ENCODE measurements at places on chromosomes 1 and 21.

DNA sequence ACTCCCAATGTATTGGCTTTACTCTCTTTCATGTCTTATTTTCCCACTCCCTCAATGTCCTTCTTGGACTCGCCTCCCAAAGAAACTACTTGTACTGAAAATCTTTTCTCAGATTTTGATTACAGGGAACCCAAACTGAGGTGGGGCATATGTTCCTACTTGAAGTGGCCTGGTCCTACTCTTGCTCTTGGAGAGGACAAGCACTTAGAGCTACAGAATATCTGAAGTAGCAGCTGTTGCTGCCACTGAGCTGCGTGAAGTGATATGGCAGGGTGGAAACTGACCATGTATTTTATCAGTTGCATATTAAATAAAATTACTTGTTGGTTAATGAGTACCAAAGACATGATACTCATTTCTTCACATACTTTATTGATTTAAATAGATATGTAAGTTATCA lies 129.5 kb downstream of the TSEN15 start:
- no peak for DNase-seq

GRCh38 chr21:36098182-36098532 lies 28.3 kb downstream of the CBR1 start:
- DNase-seq, result no peak

GRCh38 chr1:8815582-8816151 lies 1.8 kb downstream of the RERE start:
- no peak for DNase-seq

GRCh38 chr1:156809281-156809680 lies 7.4 kb downstream of the SH2D2A start:
- DNase-seq, result no peak

- no peak for DNase-seq
Observed at GRCh38 chr1:212666116-212666775, 33.4 kb downstream of the BATF3 start.

DNA sequence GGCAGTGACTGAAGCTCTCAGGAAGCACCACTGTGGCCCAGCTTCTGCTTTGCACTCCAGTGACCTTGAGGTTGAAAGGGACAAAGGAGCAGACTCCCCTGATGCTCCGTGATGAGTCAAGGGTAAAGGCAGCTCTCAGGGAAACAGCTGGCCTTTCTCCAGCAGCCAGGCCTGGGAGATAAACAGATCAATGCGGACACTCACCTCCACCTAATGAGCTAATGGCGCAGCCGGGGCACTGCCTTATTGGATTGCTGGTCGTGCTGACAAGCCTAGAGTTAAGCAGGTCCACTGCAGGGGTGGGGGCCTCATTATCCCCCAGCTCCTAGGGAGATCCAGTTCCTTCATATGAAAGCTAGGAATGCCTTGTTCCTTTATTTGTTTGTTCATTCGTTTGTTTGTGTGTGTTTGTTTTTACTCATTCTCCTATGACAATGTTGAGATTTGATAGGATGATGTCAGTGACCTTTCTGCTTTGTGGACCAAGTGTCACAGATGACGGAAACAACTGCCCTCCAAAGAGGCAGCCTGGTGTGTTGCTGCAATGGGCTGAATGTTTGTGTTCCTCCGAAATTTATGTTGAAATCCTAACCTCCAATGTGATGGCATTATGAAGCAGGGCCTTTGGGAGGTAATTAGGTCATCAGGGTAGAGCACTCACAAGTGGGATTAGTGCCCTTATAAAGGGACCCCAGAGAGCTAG lies 141.4 kb upstream of the BEND5 start:
- DNase-seq, result no peak

All from T-cell (primary cell).